ENCODE measurements at places on chromosomes 2 and 18. TPM values are rescaled to one million over a fixed set of nuclear protein-coding genes. Genes with fewer than 3 reads are reported as not detected.

Gene ACMSD
- total RNA-seq = not detected

- DNase-seq = no peak
Observed at GRCh38 chr2:21892140-21892539, 768.4 kb downstream of the TDRD15 start.

Gene UGT1A6
- not detected for total RNA-seq

DNA sequence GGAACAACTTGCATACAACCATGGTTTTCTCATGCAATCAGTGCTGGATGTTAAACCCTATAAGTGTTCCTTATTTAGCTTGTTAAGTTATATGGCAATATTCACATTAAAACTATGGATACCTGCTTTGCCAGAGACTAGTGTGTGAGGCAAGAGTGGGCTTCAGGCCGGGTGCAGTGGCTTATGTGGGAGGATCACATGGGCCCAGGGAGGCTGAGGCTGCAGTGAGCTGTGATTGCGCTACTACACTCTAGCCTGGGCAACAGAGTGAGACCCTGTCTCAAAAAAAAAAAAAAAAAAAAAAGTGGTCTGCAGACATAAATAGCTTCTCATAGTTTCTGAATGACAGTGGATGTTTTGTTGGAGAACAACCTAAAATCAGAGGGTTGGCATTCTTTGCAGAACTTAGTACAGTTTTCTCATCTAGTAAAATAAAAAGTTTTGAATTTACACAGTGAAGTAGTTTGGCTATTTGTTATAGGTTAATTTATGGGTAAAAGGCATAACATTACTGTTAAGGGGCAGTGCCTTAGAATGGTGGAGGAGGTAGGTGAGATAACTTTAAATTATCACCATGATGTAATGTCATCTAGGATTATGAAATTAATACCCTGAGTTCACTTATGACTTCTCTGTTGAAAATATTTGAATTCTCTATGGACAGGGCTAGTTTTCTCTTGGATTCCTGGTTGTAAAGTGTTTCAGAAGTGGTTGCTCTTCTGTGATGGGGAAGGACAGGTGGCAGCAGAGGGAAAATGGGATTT lies 5.3 kb downstream of the CERS6 start:
- DNase-seq = no peak

Gene HTR2B
- 0.72 TPM for total RNA-seq

- peak; percentile 99 for DNase-seq
Observed at GRCh38 chr18:7038330-7038851, 79.2 kb downstream of the LAMA1 start.

DNA sequence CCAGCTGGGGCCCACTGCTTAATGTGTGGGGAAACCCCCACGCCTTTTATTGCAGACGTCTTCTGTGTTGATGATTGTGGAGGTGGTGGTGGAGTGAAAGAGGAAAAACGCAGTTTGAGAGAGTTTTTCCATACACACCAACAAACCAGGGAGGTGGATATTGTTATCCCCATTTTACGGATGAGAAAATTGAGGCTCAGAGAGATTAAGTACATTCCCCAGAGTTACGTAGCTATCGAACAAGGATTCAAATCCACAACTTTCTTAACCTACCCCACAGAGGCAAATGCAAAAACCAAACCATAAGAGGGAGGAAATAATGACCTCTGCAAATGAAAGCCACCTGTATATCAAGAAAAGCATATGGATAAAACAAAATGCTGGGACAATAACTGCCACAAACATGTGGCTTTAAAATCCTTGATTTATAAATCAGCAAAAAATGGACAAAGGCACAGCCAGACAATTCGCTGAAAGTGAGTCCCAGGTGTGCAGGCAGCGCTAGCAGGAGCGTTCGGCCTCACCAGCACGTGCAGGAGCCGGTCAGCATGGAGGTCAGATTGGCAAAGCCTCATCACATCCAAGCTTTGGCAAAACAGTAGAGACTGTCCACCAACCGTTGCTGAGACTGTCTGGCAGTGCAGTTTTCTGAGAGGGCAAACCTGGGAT lies 12.6 kb upstream of the RAB17 start:
- no peak for DNase-seq

Gene UCN
- total RNA-seq = not detected

Gene TMEM247
- total RNA-seq = not detected

GRCh38 chr2:152861349-152861942 lies 143.0 kb downstream of the ARL6IP6 start:
- DNase-seq = peak; percentile 12
